ENCODE measurements at places on chromosomes 5 and 9.
A peak's percentile ranks its signal among the peaks of the same experiment; 100 is the strongest.

GRCh38 chr5:179867079-179867465, 8.5 kb upstream of the MRNIP start:
- DNase-seq, result no peak

DNA sequence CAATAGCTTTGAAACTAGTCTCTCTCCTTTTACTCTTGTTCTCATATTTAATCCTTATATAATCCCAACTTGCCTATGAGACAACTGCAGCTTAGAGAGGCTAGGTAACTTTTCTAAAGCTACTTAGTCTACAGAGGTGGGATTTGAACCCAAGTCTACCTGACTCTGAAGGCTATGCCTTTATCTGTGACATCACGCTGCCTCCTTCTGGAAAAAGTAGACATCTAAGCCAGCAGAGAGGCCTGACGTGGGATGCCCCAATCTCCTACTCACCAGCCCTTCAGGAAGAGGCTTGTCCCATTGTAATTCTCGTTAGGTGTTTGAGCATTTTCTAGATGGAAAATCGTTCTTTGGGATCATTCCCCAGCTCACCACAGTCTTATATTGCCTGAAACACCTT, 167.5 kb downstream of the HSPA4 start:
- no peak for DNase-seq

DNA sequence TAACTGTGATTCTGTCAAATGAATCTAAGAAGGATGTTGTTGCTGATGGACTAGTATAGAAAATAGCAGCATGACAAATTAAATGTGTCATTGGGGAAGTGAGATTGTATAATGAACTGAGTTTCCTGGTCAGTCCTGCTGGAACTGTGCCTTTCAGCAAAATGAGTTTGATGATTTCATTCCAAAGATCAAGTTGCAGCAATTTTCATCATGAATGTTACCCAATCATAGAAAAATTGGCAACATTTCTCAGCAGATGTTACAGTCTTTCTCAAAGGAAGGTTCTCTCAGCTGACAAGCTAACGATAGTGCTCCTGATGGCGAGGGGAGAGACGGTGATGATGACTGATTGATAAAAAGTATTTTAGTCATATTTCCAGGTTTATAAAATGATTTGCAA, 10.7 kb downstream of the PCDHAC2 start:
- DNase-seq, result peak; percentile 80

GRCh38 chr9:111186021-111186530, 143.9 kb downstream of the OR2K2 start:
- no peak for DNase-seq

GRCh38 chr5:107472620-107473064, 198.1 kb downstream of the EFNA5 start:
- no peak for DNase-seq

DNA sequence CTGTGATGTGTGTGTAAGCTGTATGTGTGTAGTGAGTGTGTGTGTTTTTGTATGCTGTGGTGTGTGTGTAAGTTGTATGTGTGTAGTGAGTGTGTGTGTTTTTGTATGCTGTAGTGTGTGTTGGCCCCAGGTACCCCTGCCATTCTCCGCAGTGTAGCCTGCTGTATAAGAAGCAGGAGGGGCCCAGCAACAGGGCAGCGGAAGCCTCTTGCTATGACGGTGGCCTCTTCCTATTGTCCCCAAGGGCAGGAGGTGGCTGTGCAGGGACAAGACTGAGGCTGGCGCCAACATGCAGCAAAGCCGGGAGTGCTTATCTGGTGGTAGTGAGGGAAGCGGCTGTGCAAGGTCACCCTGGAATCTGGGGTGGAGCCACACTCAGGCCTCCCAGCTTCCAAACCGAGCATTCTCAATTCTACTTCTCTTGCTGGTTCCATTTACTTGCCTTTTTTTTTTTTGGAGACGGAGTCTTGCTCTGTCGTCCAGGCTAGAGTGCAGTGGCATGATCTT, 5.1 kb downstream of the SPAAR start:
- no peak for DNase-seq

DNA sequence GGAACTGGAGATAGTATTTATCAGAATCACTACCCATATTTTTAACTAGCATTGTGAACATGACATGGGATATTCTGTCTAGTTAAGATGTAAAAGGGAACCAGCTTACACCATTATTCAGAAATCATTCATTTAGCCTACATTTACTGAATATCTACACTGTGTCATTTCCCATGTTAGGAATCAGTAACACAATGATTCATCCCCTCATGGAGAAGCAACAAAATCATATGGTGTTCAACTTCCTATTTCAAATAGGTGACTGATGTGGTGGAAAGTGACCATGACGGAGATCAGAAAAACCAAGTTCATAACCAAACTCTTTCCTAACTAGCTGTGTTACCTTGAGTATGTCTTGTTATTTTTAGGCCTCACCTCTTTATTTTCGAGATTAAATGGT, 550.0 kb upstream of the TUSC1 start:
- no peak for DNase-seq

GRCh38 chr5:106587-106986, 14.6 kb downstream of the PLEKHG4B start:
- no peak for DNase-seq

DNA sequence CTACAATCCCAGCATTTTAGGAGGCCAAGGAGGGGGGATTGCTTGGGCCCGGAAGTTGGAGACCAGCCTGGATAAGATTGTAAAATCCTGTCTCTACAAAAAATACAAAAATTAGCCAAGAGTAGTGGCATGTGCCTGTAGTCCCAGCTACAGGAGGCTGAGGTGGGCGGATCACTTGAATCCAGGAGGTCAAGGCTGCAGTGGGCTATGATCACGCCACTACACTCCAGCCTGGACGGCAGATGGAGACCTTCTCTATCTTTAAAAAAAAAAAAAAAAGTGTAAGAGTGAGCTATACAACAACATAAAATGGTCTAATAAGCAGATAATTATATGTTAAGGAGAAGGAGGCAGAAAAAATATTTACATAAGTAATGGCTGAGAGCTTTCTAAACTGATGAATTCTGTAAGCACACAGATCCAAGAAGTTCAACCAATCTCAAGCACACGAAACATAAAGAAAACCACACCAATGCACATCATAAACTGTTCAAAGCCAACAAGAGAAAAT, 23.0 kb downstream of the CDC14B start:
- DNase-seq, result no peak

GRCh38 chr9:78325343-78325742, 28.4 kb downstream of the PSAT1 start:
- peak; percentile 35 for DNase-seq

DNA sequence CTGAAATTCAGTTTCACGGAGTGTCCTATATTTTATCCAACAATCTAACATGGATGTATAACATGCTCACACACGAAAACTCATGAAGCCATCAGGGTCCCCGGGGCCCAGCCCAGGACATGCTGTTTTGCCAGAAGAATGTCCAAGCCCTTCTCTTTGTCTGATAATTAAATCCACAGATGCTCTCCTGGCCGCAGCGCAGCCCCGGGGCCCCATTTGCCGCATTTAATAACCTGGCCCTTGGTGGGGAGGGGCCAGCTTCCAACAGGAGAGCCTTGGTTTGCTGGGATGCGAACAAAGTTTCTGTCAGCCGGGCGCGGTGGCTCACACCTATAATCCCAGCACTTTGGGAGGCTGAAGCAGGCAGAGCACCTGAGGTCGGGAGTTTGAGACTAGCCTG, 30.0 kb downstream of the PLPP7 start:
- no peak for DNase-seq

DNA sequence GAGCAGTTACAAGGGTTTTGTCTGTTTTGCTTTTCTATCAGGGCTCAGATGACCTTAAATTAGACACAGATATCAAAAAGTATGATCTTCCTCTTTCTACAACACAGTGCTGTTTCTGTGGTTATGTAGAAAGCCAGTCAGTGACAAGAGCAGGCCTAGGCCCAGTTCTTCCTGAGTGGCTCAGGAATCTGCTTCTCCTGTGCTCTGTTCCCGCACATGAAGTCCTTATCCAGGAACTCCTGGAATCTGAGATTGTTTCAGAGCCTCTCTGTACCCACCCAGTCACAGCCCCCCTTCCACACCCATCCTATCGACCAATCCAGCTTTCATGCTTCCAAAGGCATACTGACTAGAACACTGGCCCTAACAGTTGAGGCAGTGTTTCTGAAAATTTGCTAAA, 40.4 kb upstream of the SMU1 start:
- DNase-seq, result peak; percentile 80

DNA sequence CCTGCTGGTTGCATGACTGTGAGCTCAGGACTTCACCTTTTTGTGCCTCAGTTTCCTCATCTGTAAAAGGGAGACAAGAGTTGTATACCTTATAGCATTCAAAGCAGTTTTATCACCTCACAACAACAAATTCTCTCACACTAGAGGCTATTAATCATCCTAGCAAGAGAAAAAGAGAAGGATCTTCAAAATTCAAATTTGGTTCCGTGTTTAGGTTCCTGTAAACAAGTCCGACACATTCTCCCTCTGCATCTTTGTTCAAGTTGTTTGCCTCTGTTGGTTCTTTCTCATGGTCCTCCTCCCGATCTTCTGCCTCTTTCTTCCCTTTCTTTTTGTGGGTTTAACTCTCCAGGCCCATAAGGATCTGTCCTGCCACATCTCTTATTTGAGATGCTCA, 218.0 kb downstream of the PIK3R1 start:
- no peak for DNase-seq
